ENCODE measurements at places on chromosomes 5 and 9.

GRCh38 chr5:53430618-53431252 lies 49.7 kb upstream of the FST start:
- peak; percentile 5 for DNase-seq

DNA sequence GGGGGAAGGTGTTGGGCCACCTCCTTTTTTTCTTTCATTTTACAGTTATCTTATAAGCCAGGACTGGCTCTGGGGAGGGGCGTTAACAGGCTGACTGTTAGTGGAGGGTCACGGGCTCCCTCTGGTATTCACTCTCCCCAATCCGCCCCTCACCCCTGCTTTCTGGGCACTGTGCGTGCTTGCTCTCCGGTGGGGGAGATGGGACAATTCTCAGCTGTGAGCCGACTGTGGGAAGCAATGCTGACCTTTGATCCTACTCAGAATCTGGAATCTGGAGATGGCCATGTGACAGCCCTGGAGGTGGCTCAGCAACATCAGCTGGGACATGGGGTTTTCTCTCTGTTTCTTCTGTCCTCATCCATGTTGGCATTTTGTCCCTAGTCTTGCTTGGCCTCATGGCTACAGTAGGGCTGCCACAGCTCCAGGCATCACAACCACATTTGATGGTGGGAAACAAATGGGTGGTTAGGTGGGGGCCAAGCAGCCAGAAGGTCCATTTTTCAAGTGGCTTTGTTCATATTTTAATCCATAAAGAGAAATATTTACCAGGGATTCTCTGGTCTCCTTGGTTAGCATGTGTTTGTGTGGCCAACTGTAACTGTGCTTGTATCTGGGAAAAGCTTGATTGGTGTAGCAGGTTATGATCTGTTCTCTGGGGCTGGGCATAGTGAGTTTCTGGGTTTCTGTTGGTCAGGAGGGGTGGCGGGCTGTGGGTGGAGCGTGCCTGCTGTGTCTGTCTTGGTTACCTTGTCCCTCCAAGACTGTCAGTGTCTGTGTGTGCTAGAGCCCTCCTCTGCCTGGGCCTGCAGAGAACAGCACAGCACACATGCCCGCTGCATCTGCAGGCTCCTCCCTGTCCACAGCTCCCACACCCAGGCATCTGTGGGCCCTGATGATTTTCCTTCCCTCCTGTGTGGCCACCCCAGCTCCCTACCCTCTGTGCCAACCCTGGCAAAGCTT lies 12.4 kb downstream of the WNK2 start:
- DNase-seq: peak; percentile 50

- DNase-seq: no peak
These were observed 108.7 kb downstream of the CFAP90 start for GRCh38 chr5:7742241-7742656.

- no peak for DNase-seq
These were observed 192.9 kb downstream of the FBXL7 start for GRCh38 chr5:15692706-15693381.

DNA sequence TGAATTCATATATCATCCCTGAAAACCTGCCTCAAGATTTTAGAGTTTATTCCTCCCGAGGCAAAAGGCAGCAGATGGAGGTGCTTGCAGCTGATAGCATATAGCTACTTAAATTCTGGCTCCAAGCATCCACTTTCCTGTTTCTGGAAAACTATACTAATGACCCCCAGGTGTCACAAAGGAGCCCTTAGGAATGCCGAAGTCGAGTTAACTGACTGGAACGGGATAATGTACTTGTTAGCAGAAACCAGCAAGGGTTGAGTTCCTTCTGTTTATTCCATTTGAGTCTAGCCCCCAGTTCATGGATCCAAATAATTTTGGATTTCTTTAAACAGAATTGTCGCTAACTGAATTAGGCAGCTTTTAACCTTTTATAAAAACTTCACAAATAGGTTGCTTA lies 44.5 kb downstream of the PTTG1 start:
- DNase-seq: no peak

DNA sequence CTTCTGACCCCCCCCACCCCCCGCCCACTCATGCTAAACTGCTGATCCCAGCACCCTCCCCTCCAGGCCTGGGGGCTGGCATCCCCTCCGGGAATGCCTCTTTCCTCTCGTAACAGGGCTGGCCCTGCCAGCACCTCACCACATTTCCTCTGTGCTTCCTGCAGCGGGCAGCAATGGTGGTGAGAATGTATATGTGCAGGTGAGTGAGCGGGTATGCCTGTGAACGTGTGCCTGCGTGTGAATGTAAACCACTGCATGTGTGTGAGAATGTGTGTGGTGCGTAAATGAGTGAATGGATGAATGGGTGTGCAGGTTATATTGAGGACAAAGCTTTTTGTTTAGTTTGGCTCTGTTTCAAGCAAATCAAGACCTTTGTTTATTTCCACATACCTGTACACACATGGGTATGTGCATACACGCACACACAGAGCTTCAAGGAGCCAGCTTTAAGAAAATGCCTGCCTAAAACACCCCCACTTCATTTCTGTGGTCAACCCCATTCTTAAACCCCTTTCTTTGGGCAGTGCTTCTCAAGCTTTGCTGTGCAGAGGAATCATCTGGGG lies 95.7 kb upstream of the SHB start:
- no peak for DNase-seq

- DNase-seq: no peak
These were observed 98.9 kb upstream of the CPEB4 start for GRCh38 chr5:173789031-173789920.

DNA sequence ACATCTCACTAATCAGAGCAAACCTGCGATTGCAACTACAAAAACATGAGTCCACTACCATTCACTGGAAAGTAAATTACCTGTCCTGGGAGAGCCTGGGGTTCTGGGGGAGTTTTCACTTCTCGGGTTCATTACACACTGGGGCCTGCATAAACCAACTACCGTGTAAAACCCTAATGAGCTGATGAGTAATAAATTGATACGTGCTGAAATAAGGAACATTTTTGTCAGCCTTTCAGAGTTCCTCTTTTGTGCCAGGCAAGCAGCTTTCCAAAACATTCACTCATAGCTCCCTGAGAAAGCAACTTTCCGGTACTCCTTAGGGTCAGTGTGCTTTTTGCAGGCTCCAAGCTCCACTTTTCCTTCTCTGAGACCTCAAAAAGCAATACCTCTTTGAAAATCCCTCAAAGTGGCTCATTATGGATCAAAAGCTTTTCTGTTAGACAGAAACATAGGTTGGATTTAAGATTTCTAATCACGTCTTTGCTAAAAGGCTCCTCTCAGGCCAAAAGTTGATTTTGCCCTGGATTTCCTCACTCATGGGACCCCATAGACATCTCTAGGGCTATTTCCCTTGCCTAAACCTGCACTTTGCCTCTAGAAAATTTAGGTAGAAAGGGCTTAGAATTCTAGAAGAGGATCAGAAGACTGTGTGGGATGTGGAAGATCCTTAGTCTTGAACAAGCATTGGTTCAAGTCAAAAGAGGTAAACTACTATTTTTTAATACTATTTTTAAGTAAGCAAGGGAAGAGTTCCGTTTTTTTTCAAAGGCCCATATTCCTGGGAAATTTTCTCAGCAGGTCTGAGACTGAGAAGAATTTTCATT lies 74.8 kb downstream of the ST8SIA4 start:
- DNase-seq: no peak

GRCh38 chr5:151903243-151903653 lies 21.4 kb downstream of the GLRA1 start:
- DNase-seq: no peak

GRCh38 chr5:168974082-168974481 lies 326.9 kb downstream of the SLIT3 start:
- no peak for DNase-seq

- DNase-seq: no peak
These were observed 1925.3 kb upstream of the ACO1 start for GRCh38 chr9:30459156-30459555.

GRCh38 chr9:130042406-130042884 lies 544 bp downstream of the FNBP1 start:
- peak; percentile 48 for DNase-seq

DNA sequence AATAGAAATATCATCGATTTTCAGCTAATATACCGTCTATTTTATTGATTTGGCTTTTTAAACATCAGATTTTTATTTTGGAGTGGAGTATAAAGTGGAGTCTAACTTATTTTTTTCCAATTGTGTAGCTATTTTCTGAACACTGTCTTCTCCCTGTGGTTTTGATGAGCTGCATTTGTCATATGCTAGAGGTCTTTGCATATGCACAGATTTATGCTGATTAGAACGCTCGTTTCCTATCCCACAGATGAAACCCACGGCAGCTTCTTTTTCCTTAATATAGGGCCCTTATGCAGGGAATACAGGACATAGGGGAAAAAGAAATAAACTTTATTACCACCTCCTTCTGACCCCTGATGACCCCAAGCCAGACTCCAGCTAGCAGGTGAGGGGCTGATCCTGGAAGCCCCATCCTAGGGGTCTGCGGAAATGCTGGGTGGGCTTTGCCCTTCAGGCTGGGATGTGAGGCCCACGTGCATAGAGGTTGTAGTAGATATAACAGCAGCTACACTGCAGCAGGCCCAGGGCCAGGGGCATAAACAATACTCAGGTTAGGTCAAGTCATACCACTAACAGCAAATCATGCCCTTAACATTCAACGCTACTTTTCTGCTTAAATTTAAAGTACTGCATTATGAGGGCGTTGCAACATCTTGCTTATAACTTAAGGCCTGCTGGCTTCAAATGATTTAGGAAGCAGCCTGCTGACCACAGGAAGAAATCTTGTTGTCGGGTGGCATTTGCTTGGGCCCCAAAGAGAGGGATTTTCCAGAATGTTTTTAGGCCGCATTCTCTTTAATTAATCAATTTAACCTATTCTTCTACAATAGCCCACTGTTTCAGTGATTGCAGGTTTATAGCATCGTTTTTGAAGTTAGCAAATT lies 28.5 kb downstream of the MVB12B start:
- DNase-seq: no peak

DNA sequence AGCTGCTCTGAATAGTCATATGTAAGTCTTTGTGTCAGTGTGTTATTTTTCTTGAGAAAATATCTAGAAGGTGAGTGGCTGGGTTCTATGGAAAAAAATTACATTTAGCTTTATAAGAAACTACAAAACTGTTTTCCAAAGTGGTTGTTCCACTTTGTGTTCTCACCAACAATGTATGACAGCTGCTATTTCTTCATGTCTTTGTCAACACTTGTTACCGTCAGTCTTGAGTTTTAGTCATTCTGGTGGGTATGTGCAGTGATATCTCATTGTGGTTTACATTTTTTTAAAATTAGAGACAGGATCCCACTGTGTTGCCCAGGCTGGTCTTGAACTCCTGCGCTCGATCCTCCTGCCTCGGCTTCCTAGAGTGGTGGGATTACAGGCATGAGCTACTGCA lies 246.4 kb downstream of the PJA2 start:
- no peak for DNase-seq

- no peak for DNase-seq
These were observed 4.6 kb downstream of the TEX48 start for GRCh38 chr9:114677418-114677817.

DNA sequence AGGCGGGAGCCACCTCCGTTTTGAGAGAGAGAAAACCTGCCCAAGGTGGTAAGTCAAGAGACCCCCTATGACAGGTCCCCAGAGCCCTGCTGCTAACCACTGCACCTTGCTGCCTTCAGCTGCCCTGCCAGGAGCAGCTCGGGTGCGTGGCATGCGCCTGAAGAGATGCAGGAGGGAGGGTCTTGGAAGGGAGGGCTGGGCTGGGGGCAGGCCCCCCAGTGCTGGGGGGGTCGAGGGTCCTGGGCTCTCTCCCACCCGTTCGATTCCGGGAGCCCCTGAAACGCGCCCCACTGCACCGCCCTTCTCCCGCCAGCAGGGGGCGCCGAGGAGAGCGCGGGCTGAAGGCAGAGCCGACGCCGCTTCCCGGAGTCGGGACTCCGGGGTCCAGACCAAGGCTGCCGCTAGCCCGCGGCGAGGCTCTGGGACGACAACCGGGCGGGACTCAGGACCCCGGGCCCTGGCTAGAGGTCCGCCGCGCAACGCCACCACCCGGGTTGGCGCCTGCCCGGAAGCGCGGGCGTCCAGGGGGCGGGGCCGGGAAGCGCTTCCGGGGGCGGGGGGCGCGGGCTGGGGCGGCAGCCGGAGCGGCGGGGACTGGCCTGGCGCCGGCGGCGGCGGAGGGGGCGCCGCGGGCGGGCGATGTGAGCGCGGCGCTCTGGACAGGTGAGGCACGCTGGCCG lies at the start of gene ZBTB34:
Gene ZBTB34 (plus strand): TSS at position 563 of the 680 bp plus-strand sequence. CDS start 18,761 bp downstream, outside the sequence.
- peak; percentile 54 for DNase-seq

DNA sequence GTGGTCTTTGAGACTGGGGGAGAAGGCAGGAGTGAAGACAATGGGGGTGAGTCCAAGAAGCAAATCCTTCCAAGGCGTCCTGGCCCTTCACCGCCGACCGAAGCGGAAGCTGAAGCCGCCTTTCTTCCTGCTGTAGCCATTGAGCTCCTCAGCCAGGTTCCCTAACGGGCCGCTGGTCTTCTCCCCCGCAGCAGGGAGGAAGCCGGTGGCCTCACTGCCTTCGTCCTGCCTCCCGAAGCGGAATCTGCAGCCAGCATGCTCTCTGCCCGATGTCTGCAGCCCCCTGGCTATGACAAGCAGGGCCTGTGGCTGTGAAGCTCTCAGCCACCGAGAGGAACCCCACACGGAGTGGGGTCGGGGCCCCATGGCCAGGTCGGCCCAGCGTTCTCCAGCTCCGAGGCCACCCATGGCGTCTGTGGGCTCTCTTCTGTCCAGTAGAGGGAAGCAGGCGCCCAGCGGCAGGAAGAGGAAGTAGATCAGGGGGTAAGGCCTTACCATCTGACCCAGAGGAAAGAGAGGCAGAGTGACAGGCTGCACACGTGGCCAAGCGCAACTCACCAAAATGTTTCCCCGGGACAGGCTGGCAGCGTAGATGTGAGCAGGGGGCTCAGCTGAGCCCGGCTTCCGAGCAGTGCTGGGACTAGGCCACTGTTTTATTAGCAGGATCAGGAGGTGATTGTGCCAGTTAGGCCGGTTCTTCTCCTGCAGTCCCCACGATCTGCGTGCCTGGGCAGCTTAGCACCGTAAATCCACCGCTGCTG lies 3.1 kb downstream of the QRFP start:
- no peak for DNase-seq

GRCh38 chr9:12719431-12719830 lies 26.2 kb downstream of the TYRP1 start:
- DNase-seq: no peak

DNA sequence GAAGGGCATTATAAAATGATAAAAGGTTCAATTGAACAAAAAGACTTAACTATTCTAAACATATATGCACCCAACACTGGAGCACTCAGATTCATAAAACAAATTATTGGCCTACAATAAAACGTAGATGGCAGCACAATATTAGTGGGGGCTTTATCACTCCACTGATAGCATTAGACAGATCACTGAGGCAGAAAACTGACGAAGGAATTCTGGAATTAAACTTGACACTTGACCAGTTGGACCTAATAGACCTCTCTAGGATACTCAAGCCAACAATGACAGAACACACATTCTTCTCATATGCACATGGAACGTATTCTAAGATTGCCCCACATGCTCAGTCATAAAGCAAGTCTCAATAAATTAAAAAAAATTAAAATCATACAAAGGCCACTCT lies 18.4 kb upstream of the C9orf72 start:
- DNase-seq: no peak

DNA sequence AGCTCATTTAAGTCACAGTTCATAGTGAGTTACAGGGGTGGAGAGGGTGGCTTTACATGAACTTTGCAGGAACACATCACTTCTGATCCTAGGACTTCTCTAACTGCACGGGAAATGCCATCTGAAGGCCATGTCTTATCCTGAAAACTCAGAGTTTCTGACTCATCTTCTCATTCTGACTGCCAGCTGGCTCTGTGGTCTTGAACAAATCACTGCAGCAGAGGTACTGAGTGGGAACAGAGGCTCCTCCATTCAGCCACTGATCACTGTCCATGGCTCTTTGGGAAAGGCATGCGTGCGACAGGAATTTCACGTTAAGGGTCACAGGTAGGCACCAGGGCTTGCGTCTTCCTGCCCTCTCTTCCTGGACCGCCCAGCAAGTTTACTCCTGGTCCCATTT lies 114.6 kb upstream of the LRRTM2 start:
- no peak for DNase-seq

- DNase-seq: no peak
These were observed at the start of gene GABRB2 for GRCh38 chr5:161546470-161547301. Gene GABRB2 (minus strand): TSS chr5:161546725. CDS start chr5:161546643, 82 bp downstream.

Measured in HuH-7.5 (cell line).